ENCODE measurements at places on chromosomes 2 and 18.

DNA sequence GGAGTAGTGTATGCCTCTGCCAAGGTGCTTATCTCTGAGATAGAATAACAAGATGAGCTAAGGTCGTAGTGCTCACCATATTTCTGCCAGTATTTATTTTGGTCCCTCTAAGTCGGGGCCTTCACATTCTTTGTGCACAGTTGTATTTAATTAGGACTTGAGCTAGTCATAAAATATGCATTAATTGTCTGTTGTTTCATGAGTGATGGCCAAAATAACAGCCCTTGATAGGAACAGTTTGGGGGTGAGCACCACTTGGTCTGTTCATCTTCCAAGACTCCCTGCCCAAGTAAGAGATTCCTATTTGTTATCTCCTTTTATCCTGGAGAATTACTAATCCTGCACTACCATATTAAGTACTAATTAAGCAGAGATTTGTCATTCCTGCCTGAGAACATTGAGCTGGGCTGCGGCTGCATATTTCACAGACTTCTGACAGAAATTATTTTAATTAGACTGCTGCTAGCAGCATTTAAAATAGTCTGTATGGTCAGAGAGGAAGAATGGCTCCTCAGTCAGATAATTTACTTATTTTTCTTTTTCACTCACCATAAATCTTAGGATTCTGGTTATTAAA is 435.1 kb downstream of the MTX2 start:
- no peak for DNase-seq

GRCh38 chr2:182391443-182391842 is 35.4 kb downstream of the PDE1A start:
- DNase-seq = no peak

DNA sequence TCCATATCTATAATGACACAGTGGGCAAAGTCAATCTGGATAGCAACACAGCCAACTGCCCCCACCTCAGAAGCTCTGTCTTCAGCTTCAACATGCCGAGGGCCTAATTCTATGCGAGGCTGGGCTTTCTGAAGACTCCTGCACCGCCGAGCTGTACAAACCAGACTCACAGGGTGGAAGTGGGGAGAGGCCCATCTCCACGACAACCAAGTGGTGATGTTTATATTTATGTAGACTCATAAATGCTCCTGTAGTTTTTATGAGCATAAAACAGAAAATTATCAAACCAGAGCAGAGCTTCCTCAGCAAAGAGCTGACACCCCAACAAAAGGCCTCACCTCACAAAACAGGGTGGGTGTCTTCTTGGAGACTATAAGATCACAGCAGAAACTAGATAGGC is 77.0 kb upstream of the LGALSL start:
- no peak for DNase-seq

GRCh38 chr18:22447792-22448191 is 30.1 kb upstream of the CTAGE1 start:
- DNase-seq = no peak

- peak; percentile 57 for DNase-seq
Observed at GRCh38 chr2:42132191-42132965, 36.8 kb upstream of the EML4 start.

GRCh38 chr18:73891572-73892421 is 255.8 kb downstream of the FBXO15 start:
- no peak for DNase-seq

GRCh38 chr2:169716238-169716886 is 17.3 kb upstream of the KLHL23 start:
- no peak for DNase-seq

DNA sequence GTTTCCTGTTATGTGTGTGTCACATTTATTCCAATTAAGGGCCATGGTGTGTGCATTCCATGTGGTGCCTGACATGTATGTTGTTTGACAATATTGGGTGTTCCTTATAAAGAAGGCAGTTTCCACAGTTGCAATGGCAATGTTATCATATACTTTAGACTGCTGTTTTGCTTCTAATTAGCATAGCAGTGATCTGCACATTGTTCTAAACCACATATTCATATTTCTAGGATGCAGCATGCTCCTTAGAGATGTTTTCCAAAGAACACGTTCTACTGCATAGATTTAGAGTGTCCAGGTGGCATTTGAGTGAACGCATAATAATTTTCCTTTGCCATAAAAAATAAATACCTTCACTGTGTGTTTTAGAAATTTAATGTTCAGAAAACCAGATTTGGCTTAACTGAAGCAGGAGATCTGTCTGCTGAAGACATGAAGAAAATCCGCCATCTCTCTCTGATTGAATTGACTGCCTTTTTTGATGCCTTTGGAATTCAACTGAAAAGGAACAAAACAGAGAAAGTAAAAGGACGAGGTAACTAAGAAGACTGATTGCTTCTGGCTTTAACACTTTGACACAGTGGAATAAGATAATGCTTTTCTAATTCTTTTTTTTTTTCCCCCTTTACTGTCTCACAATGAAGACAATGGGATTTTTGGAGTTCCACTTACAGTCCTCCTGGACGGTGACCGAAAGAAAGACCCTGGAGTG is 143.7 kb downstream of the ARHGAP28 start:
- no peak for DNase-seq

- no peak for DNase-seq
Observed at GRCh38 chr18:59057969-59058368, 81.7 kb upstream of the SEC11C start.

DNA sequence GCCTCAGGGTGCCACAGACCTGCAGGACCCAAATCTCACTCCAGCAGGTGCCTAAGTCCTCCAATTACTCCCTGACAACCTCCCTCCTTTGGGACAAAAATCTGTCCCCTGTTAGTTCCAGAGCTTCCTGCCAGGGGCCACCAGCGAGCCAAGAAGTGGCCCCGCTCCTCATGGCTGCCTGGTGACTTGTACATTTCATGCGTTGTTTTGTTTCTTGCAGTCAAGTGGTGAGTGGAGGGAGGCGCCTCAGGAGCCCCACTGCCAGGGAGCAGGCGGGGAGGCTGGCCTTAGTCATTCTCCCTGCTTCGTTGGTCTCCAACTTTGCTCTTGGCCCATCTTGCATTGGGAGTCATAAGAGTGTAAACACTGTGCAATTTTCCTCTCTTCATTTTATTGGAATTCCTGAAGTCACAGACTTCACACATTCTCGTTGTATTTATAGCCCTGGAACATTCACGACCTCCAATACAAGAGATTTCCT is 81.3 kb downstream of the KCNF1 start:
- DNase-seq = peak; percentile 32

DNA sequence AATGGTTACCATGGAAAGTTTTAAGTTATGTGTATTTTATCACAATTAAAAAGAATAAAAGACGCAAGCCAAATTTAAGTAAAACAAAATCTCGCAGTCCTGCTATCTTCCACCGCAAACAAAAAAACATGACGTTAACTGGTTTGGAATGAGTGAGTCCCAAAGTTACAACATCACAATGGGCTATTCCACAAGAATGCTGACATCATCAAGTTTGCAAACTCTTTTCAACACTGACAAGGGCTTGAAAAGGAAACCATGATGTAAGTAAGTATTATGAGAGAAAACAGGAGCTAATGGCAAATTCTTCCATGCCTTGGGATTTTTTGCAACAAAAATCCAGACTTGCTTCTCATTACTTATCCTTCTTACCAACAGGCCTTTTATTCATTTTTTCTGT is 31.1 kb downstream of the SIGLEC15 start:
- no peak for DNase-seq

GRCh38 chr18:2515908-2516625 is 55.2 kb downstream of the METTL4 start:
- DNase-seq = no peak

GRCh38 chr2:110097506-110098220 is 18.0 kb downstream of the MALL start:
- no peak for DNase-seq

Data from DMS79 (cell line).